CD4-positive, alpha-beta T cell treated with Interleukin-17A for 1 hour (primary cell): ENCODE measurements at places on chromosomes 11 and 22.

DNA sequence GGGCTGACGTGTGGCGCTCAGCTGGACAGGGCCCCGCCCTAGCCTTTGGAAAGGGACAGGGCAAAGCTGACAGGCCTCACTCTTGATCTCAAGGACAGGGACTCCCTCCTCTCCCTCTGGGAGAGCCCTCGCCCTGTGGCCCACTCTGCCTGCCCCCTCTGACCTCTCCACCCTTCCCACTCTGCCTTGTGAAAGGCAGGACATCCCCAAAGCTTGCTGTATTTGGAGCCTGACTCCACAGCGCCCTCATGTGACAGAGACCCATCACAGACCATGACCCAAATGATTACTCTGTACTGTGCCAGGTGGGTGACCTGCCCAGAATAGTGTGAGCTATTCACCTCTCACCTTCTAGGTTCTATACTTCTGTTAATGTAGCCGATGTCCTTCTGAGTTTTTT is 18.8 kb downstream of the P2RY2 start:
- peak; percentile 17 for DNase-seq

GRCh38 chr11:39304586-39304985 is 2154.9 kb downstream of the LRRC4C start:
- DNase-seq, result no peak

- DNase-seq, result no peak
Observed at GRCh38 chr11:1087279-1087960, 12.7 kb downstream of the MUC2 start.

GRCh38 chr11:108758458-108758857 is 93.6 kb downstream of the DDX10 start:
- DNase-seq, result no peak

DNA sequence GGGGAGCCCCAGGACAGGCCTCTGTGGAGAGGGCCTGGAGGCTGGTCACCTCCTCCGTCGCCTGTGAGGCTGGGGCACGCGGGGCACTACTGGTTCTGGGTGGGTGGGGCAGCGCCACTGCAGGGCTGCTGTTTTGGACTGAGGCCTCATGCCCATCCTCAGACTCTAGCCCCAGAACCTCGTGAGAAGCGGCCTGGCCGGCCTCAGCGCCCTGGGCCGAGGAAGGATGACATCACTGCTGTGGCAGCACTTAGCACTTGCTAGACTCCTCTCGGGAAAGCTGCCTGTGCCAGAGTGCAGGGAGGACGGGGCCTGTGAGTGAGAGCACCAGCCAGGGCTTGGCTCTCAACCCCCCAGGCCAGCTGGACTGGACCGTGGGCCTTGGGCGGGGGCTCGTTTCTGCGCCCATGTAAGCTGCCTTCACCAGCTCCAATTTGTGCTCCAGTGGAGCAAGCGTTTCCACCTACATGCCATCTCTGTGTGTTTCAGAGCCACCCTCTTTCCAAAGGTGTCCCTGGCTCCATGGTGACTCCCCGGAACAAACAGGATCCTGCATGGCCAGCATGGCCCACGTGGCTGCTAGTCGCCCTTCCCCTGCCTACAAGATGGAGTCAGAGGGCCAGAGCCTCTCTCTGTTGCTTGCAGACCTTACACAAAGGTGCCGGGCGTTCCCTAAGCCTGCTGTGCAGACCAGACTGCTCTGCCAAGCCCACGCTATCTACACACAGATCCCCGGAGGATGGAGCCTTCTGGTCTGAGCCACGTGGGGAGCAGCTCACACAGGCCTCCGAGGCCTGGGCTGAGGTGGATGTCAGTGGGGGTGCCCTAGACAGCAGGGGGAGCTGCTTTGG is 102.9 kb downstream of the CTTN start:
- DNase-seq, result no peak

DNA sequence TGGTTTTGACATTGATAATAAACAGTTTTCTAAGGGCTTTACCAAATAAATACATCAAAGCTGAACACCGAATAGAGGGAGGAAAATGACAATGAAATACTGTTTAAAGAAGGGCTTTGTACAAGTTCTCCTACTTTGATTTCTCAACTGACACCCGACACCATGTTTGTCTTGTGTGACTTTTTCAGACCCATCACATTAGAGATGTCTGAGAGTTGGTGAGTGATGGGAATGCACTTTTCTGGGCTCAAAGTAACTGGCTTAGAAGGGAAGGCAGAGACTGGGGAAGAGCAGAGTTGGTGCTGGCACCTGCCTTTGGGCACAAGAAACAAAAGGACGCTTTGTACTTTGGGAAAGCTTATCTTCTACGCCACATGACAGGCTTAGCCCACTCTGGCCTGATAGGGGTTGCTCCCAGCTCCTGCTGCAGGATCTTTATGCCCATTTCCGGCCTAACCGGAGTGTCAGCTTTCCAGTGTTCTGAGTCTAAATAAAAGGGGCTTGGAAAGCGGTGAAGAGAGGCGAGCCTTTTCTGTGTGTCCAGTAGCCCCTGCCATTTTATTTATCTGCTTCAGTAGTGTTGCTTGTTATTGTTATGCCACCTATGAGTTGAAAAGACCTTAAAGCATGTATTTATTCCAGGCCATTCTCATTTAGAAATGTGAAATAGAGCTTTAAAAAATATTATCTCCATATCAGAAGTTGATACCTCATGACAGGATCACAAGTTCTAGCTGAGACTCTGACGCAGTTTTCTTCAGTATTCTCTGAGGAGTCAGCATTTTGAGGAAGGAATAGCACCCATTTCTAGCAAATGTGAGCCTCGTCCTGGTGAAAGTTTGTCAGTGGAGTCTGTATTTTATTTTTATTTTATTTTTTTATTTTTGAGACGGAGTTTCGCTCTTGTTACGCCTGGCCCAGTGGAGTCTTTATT is 24.2 kb downstream of the KREMEN1 start:
- no peak for DNase-seq

DNA sequence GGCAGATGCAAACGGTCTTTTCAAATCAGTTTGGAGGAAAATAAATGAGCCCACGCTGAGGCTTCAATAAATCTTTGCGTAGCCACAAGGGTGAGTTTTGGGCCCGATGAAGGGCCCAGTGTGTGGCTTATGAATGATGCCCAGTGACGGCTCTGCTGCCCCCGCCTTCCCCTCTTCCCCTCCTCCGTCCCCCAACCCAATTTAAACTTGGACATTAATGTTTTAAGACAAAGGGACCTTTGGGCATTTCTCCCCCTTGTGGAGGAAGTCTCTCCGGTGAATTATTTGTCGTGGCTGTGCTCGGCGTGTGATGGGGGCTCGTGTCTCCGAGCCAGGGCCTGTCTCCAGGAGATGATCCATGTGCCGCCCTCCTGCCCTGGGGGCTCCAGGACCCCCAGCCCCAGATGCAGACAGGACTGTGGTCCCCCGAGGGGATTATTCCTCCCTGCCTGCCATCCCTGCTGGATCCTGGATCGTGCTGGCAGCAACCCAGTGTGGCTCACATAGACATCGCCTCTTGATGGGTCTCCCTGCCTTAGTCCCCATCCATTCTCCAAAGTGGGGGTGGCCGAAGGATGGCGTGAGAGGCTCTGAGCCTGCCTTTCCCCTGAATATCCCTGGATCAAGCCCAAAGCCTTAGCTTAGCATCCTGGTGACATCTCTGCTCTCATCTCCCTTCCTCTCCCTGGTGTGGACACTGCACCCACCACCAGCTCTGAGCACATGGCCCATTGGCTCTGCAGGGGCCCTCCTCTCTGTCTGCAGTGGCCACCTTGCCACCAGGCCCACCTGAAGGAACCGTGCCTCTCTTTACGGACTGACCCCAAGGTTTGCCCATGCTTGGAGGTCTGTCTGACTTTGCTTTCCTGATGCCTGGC is 56.4 kb downstream of the SMIM38 start:
- no peak for DNase-seq

GRCh38 chr11:10564696-10565318 is 3.7 kb downstream of the LYVE1 start:
- DNase-seq, result no peak

GRCh38 chr22:23547818-23548500 is 32.1 kb downstream of the IGLL1 start:
- no peak for DNase-seq

- no peak for DNase-seq
Observed at GRCh38 chr11:13247606-13248296, 29.8 kb upstream of the BMAL1 start.

DNA sequence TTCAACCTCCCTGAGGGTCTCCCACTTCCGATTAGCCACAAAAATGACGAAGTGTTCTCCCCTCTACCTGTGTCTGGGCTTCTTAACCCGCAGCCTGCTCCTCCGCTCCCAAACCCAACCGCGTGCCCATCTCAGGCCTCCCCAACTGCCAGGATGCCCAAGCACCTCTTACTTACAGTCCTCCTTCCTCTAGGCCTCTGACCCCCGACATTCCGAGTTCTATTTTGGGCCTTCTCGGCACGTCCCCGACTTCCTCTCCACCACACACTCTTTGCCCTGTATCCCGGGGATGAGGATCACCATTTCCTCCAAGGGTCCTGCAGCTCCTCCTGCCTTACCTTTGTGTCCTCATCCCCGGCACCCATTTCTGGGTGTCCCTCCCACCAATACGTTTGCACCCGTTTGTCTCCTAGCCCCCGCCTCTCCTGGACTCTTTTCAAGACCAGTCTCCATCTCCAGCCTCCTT is 388 bp upstream of the MUS81 start:
- DNase-seq, result no peak

GRCh38 chr22:21624120-21624879 is 5.5 kb downstream of the YDJC start:
- DNase-seq, result peak; percentile 50

DNA sequence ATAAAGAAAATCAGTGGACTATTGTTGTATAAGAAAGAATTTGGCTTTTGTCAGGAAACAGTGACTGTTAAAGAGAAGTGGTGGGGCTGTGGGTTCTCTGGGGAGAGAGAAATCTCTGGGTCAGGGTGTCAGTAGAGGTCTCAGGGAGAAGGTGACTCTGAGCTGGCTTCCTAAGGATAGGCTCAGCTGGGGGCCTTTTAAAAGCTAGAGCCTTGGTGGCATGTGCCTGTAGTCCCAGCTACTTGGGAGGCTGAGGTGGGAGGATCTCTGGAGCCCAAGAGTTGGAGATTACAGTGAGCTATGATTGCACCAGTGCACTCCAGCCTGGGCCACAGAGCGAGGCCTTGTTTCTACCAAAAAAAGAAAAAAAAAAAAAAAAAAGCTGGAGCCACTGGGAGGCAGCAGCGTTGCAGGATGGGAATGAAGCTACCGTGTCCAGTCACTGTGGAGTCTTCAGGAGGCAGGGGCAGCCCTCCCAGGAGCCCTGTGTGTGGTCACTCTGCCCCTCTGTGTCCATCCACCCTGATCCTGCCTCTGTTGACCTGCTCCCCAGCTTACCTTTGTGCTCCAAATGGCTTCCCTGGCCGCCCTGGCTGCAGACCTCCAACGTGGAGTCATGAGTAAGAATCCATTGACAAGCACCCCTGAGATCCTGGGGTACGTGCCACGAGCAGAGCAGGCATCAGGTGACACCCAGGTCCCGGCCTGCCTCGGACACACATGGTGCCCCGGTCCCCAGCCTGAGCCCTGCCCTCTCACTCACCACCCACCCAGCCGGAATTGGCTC is 5.4 kb upstream of the MIF start:
- no peak for DNase-seq

GRCh38 chr11:1486054-1486825 is at the start of gene MOB2:
Gene MOB2 (minus strand): TSS chr11:1486779. CDS start chr11:1486556, 223 bp downstream.
- DNase-seq, result peak; percentile 33

DNA sequence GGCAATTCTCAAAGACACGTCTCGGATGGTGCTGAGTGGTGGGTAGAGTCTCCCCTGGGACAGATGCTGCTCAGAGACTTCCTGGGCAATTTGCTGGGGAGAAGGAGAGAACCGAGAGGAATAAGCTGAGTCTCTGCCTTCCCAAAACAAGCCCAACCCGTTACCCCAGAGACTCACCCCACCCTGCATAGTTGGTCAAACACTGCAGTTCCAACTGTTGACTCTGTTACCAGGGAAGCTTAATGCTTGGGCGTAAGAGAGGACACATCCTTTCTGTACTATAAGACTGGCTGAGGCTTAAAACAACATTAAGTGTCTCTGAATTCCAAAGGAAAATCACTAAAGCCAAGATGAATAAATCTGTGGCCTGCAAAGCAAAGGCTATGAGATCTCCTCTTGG is 68.1 kb downstream of the CCDC81 start:
- DNase-seq, result no peak

GRCh38 chr11:81286550-81286949 is 1447.1 kb downstream of the FAM181B start:
- no peak for DNase-seq
